A549 treated with dexamethasone at 1 μM for 4 hours (cell line): ENCODE measurements at places on chromosomes 11 and 22. TPM values are rescaled to one million over a fixed set of nuclear protein-coding genes. Genes with fewer than 3 reads are reported as not detected.

Gene GAL3ST1
- total RNA-seq: 7.0 to 11.8 TPM (median 11.1 TPM) in 5 replicates

Gene CCS
- 24.4 to 32.1 TPM (median 27.6 TPM) in 5 replicates for total RNA-seq

Gene SLC22A12
- total RNA-seq: not detected in 5 replicates

Gene PKDREJ
- total RNA-seq: not detected in 5 replicates

Gene PGR
- not detected in 5 replicates for total RNA-seq

Gene TMEM86A
- 0.18 to 0.47 TPM (median 0.34 TPM) in 5 replicates for total RNA-seq

Gene PGA4
- total RNA-seq: 0.14 TPM in 1 of 5 replicates, not detected in the others

Gene GLB1L3
- total RNA-seq: 0.02 to 0.04 TPM in 2 of 5 replicates, not detected in the others

Gene DBX1
- total RNA-seq: not detected in 5 replicates

Gene KCNJ4
- total RNA-seq: 0.72 to 1.2 TPM (median 0.81 TPM) in 5 replicates

Gene INSC
- total RNA-seq: 0.06 to 0.15 TPM (median 0.11 TPM) in 5 replicates

Gene CCT8L2
- not detected in 5 replicates for total RNA-seq
